ENCODE measurements at places on chromosomes 7 and 10. TPM values are rescaled to one million over a fixed set of nuclear protein-coding genes. Genes with fewer than 3 reads are reported as not detected.

The COL17A1 gene
- 0.37 TPM for polyA plus RNA-seq

The CROT gene
- 41.6 TPM for polyA plus RNA-seq

The ATP6V0A4 gene
- 70.2 TPM for polyA plus RNA-seq

The GSTO2 gene
- 24.8 TPM for polyA plus RNA-seq

The PLEKHS1 gene
- 0.24 TPM for polyA plus RNA-seq

Data from left renal cortex interstitium (tissue), 4 donors.